ENCODE measurements at places on chromosomes 12 and 14.

DNA sequence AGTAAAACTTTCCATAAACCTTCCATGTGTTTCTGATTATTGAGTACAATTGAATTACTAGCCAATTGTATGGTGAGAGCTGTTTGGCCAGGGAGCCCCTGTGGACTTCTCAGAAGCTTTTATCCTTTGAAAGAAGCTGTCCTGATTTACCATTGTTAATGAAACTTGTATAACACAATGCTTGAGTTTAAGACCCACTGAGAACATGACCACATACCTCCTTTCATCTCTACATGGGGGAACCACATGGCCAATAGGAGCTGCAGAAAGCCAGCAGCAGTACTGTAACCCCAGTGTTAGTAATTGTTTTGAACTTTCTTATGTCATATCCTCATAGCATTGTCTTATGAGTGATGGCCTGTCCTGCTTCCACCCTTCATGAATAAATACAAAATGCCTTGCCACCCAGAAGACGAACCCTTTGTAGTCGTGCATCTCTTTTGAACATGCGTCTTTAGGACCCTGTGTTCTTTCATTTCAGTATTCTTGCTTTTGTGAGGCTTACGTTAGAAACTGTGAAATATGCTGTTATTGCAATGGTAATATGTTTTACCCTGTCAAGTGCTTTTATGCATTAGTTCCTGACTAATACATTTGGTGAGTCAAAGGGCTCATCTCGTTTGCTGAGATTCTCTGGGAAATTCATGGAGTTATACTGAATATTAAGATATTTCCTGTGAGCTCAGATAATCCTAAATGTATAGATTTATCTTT, 815.7 kb downstream of the NRXN3 start:
- no peak for DNase-seq

- no peak for DNase-seq
Observed at GRCh38 chr12:42039176-42039575, 105.5 kb downstream of the GXYLT1 start.

GRCh38 chr12:96454396-96454795, 35.0 kb upstream of the CFAP54 start:
- no peak for DNase-seq

DNA sequence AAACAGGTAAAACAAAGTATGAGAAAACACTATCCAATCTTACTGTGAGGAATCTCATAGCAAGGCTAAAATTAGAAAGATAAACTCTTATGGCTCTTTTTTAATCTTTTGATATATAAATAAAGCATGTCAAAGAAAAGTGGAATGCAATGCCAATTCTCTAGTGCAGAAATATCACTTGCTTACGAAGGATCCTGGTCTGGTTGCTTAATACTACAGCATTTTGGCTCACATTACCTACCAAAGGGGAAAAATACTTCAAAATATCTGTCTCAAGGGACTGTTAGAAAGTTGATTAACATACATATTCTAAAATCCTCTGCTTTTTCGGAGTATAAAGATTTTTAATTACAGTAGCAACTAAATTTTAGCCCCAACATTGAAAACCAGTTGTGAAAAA, 21.4 kb downstream of the AREL1 start:
- no peak for DNase-seq

GRCh38 chr14:88384718-88385117, 739 bp upstream of the SPATA7 start:
- peak; percentile 0 for DNase-seq

DNA sequence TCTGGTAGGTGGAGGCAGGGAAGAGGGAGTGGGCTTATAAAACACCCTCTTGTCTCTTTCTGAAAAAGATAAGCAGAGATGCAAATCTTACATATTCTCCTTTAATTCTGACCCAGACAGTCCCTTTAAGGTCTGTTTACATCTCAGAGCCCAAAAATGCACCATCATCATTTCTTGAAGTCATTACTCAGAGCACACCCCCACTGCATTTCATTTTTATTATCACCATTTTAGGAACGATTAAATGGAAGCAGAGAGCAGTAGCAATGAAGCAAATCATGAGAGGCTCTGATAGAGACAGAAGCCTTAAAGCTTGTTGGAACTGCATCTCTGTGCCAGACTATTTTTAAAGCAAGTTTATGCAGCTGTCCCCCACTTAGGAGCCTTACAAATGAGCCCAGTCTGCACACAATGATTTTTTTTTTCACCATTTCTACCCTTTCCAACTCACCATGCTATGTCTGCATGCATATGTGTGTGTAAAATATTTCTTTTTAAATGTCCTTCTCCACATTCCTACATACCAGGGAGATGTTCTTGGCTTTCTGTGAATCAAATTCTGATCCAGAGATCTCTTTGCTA, 311.0 kb downstream of the GRIN2B start:
- no peak for DNase-seq

DNA sequence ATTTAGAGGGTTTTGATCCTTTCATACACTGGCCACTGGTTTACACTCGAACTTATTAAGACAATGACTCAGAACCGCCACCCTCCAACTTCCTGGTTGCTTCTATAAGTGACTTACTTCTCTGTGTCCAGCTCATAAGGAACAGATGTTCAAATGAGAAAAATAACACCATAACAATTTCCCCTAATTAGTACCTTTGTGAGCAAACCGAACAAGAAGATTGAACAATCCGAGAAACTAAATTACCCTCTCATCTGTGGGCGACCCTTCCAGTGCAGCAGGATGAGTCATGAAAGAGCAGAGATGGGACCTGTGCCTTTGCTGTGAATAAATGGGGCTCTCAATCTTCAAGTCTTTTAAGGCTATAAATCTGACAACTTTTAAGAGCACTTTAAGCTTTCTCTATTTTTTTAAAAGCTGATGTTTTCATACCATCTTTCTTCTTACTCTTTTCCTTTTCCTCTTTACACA, 146.8 kb upstream of the RASSF8 start:
- no peak for DNase-seq

- no peak for DNase-seq
Observed at GRCh38 chr12:15278816-15279658, 43.3 kb upstream of the PTPRO start.

DNA sequence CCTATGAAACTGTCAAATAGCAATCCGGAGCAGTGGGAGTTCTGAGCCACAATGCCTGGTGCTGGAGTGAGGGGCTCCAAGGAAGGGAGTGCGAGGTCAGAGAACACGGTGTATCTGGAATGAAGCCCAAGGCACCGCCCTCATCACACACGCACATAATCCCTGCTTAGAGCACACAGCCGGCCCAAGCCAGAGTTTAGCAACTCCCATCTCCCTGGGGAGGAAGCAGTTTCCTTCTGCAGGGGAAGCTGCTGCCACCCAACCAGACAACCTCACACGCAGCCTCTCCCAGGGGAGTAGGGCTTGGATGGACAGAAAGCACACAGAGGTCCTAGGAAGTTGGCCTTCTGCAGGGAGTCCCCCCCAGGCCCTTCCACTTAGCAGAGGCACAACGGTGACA, 31.3 kb downstream of the ACTN1 start:
- no peak for DNase-seq

DNA sequence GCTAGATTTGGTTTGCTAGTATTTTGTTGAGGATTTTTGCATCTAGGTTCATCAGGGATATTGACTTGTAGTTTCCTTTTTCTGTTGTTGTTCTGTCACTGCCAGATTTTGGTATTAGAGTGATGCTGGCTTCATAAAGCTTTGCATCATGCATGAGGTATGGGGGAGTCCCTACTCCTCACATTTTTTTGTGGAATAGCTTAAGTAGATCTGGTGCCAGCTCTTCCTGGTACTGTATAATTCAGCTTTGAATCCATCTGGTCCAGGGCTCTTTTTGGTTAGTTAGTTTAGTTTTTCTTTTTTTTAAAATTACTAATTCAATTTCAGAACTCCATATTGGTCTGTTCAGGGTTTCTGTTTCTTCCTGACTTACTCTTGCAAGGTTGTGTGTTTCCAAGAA, 59.4 kb downstream of the LRRIQ1 start:
- no peak for DNase-seq

- DNase-seq, result no peak
Observed at GRCh38 chr12:124692443-124692842, 125.0 kb upstream of the NCOR2 start.

DNA sequence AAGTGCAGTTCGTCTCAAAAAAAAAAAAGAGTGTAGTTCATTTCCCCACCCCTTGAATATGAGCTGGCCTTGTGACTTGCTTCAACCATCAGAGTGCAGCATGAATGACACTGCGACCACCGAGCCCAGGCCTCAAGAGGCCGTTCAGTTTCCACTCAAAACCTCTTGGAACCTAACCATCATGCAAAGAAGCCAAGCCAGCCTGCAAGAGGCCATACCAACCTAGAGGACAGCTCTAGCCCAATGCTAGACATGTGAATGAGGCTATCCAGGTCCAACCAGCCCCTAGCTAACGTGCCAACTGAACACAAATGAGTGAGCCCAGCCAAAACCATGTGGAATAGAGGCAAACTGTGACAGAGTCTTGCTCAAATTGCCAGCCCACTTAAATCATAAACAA, 29.7 kb downstream of the R3HDM2 start:
- DNase-seq, result no peak

- no peak for DNase-seq
Observed at GRCh38 chr14:23864259-23864658, 89.3 kb upstream of the DHRS4 start.

DNA sequence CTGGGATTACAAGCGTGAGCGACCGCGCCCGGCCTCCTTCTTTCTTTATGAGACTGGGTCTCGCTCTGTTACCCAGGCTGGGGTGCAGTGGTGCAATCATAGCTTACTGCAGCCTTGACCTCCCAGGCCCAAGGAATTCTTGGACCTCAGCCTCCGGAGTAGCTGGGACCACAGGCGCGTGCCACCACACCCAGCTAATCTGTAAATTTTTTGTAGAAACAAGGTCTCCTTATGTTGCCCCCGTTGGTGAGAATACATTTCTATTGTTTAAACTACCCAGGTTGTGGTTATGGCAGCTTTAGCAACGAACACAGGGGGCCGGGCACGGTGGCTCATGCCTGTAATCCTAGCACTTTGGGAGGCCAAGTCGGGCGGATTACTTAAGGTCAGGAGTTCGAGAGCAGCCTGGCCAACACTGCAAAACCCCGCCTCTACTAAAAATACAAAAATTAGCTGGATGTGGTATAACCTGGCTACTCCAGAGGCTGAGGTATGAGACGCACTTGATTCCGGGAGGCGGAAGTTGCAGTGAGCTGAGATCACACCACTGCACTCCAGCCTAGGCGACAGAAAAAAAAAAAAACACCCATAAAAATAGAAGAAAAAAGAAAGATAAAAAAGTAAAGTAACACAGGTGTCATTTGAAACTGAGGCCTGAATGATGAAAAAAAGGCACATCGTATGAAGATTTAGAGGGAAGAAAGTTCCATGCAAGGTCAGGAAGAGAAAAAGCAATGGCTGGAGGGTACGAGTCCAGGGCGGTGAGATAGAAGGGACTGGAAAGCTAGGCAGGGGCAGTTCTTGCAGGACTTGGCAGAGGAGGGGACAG, 977 bp upstream of the TMEM120B start:
- DNase-seq, result no peak

DNA sequence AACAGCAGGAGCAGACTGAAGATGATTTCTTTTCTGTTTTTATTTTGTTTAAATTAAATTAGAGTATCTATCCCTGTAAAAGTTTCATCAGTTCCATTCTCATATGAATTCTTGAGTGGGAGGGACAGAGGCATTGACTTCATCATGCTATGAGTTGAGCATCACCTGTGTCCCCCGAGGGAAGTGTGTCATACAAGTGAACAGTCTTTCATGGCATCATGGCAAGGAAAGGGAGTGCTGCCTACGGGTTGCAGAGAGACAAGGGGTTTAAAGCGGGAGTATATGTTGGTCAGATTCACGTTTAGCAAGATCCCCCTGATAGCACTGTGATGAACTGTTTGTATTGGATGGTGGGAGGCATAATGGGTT, 52.7 kb upstream of the HIF1A start:
- no peak for DNase-seq

DNA sequence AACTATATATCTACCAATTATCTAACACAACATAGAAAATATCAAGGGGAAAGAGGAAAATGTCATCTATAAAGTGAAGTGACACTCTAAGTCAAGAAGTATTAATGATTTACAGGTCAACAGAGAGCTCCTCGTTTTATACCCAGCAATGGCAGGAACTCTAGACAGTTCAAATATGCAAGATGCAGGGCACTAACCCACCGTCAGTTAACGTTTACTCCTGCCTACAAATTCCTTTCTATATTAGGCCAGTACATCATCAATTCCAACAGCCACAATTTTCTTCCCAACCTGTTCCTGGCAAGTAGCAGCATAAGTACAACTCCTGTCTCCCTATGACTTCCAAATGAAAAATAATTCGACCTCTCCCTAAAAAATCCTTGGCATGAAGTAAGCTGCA, 9.0 kb upstream of the KANSL2 start:
- DNase-seq, result no peak

DNA sequence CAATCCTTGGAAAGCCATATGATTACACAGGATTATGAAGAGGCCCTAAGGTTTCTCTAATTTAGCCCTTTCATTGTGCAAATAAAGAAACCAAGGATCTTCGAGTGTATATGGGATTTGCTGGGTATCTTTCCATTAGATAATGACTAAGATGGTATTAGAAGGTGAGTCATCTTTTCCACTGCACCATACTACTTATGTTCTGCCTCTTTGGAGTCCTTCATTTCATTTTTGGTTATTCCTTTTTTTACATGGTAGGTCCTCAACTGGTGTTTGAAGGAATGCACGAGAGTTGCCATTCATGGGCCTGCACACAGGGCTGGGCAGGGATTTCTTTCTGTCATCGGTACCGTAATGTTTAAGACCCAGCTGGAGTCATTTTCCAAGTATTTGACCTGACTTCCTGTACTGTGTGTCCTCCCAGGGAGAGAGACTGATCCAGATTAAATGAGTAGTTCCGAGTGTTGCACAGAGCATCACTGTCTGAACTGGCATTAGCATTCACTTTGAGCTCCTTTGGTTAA, 85.7 kb downstream of the BORCS5 start:
- DNase-seq, result no peak

GRCh38 chr12:1540690-1541089, 53.7 kb downstream of the FBXL14 start:
- no peak for DNase-seq

DNA sequence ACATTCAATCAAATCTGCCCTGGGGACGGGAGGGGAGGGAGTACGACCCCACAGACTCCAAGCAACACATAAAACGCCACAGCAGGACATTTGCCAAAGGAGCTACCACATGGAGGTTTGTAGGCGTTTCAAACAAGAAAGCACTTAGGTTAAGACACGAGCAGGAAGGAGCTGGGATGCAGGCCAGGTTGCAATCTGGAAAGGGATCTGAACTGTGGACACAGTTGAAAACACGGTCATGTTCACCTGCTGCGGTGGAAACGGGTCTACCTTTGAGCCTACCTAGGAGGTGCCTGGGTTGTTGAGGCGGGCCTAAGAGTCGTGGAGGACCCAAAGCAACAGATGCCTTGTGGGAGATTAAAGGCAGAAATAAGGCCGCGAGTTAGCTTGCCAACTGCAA, 18.4 kb downstream of the PRKAB1 start:
- no peak for DNase-seq

GRCh38 chr14:74048281-74048680, 29.1 kb downstream of the BBOF1 start:
- no peak for DNase-seq

- no peak for DNase-seq
Observed at GRCh38 chr14:96727073-96727472, 70.1 kb upstream of the VRK1 start.

Data from right kidney (tissue), 9 donors.